Stimulated activated CD4-positive, alpha-beta T cell treated with anti-CD3 and anti-CD28 coated beads, Interleukin-1b, Interleukin-23, amount 100 ng/mL, for 1 hour (primary cell): ENCODE measurements at places on chromosomes 5 and 9.

- DNase-seq: no peak
Observed at GRCh38 chr9:123925819-123926218, 4.1 kb downstream of the DENND1A start.

DNA sequence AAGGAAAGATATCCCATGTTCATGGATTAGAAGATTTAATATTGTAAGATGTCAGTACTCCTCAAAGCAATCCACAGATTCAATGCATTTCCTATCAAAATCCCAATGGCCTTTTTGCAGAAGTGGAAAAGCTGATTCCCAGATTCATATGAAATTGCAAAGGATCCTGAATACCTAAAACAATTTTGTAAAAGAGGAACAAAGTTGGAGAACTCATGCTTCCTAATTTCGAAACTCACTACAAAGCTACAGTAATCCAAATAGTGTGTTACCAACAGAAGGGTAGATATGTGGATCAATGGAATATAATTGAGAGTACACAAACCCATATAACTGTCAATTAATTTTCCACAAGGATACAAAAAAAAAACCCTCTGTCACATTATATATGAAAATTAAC, 154.3 kb upstream of the ZNF618 start:
- DNase-seq: no peak

DNA sequence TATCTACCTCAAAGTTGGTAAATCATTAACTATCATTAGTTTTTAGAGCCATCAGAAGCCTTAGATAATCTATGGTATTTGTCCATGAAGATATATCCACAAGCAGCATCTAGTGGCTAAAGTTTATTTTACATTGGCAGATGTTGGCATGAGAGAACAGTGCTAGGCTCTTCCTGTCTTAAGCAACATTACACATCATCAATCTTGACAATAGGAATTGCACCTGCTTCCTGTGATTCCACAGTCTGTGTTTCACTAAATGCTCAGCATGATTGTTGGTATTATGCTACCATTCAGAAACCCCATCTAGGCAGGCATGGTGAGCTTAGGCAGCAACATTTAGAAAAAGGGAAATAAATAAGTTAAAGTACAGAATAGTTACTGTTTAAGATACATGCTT, 246.6 kb downstream of the SLCO4C1 start:
- DNase-seq: no peak

- DNase-seq: no peak
Observed at GRCh38 chr5:159657298-159657697, 259.0 kb upstream of the ADRA1B start.

- no peak for DNase-seq
Observed at GRCh38 chr5:115507681-115508080, 36.9 kb downstream of the FEM1C start.

DNA sequence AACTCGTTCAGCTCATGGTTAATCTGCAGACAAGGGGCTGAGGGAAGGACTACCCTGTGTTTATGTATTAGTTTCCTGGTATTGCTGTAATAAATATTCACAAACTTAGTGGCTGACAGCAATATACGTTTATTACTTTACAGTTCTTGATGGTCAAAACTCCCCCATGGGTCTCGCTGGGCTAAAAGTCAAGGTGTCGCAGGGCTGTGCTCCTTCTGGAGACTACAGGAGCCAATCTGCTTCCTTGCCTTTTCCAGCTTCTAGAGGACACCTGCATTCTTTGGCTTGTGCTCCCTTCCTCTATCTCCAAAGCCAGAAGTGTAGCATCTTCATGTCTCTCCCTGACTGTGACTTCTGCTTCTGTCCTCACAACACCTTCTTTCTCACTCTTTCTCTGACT, 653.8 kb upstream of the RIOK2 start:
- no peak for DNase-seq

GRCh38 chr9:123796618-123797484, 133.1 kb downstream of the DENND1A start:
- DNase-seq: no peak

DNA sequence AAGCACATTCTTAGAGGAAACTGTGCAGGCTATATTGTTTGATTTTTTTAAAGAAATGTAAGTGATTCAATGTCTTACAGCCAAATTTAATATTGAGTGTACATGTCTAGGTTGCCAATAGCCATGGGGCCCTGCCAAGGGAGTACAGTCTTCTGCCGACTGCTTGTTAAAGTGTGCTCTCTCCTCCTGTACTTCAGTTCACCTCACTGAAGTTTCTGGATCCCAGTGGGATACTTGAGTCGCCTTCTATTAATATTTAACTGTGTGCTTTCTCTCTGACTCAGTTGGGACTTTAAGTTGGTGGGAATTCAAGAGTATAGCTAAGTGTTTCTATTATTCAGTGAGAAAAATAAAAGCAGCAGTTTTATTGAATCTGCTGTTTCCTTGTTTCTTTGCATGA, 44.5 kb upstream of the C5orf47 start:
- DNase-seq: no peak

GRCh38 chr5:3287516-3287915, 308.1 kb upstream of the IRX1 start:
- no peak for DNase-seq

DNA sequence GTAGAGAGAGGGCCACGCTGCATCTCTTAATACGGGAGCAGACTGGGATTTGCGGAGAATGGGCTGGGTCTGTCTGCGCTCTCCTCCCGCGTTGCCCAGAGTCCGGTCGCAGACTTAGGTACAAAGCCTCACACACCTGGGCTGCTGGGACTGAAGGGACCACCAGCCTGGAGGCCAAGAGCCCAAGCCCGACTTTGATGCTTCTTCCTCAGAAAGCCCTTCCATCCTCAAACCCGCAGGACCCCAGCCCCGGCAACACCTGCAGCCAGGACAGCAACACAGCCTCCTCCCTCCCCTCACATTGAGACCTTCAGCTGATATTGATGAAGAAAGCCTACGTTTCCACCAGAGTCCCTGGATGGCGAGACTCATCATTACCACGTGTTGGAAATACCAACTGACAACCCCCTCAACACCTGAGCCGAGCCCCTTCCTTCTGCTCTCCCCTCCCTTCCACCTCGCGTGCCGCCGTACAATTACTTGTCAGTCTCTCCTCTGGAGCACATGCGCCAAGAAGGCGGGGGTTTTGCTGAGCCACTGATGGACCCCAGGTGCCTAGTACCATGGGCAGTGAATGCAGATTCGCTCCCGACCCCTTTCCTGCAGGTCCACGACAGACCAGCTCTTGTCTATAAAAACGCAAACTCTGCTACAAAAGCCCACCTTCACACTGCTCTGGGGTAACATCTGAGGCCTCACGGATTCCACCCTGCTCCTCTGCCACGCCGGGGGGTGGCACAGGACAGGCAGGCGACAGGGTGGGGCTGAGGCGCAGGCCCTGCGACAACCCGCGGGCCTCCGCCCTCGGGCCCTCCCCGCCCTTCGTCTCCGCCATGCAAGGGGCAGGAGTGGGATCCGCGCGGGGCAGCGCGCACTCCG, 841 bp downstream of the ASB6 start:
- no peak for DNase-seq

DNA sequence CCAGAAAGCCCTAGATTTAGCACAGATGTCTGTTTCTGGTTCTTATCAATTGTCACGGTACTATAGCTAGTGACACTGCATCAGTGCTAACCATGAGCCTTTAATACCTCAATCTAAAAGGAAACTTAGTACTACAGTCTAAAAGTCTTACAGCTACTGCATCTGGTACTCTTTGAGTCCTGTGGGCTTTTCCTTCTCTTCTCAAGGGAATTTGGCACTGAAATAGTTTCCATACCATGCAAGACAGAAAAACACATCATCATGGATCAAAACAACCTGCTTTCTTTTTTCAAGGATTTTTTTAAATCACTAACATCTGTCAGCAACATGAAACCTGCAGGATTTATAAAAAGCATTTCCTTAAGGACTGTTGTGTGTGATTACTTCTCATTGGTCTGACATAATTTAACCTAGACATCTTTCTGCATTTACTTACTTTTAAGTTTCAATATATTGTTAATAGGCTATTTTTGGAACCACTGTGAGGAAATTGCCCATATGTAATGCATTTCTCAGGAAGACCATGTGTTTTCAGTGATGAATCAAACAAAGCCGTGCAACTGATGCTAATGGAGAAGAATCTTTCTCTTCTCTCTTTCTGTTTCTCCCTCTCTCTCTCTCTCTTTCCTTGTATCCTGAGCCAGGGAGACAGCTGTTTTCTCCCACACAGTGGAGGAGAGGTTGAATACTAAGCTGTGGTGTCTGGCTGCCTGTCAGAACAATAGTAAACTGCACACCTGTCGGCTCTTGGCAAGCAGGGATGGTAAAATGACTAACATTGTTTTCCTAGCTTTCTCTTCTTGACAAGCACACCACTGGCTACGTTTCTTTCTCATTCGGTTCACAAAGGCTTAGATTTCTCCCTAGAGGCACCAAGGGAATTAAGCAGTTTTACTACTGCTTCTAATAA, 273.4 kb downstream of the CSNK1G3 start:
- DNase-seq: no peak

GRCh38 chr5:175394601-175395000, 49.4 kb downstream of the DRD1 start:
- no peak for DNase-seq

GRCh38 chr5:52668139-52668538, 119.6 kb upstream of the ITGA1 start:
- no peak for DNase-seq

DNA sequence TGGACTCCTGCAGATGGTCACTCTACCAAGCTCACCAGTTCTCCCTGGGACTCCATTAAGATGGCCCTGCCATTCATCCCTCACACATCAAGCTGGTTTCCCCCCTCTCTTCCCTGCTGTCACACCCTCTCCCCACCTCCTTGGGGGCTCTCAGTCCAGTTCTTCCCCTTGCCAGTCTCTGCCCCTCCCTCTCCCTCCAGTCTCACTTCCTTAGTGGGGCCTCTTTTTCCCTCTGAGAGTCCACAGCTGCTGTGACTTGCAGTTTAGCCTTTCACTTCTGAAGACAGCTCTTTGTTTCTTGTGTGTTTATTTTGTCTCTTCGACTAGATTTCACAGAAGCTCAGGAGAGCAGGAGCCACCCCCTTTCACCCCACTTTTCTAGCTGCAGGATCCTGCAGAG, 10.5 kb downstream of the DOCK2 start:
- DNase-seq: no peak

DNA sequence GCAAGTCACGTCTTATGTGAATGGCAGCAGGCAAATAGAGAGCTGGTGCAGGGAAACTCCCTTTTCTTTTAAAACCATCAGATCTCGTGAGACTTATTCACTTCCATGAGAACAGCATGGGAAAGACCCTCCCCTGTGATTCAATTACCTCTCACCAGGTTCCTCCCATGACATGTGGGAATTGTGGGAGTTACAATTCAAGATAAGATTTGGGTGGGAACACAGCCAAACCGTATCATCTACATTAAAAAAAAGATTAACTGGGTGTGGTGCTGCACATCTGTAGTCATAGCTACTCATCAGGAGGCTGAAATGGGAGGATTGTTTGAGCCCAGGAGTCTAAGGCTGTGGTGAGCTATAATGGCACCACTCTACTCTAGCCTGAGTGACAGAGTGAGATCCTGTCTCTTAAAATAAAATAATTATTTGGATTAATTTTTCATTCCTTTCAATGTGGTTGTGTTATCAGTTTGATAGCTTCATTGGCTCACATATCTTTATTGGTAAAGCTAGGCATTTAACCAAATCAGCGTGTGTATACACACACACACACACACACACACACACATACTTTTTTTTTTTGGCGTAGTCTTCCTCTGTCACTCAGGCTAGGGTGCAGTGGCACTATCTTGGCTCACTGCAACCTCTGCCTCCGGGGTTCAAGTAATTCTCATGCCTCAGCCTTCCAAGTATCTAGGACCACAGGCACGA, 21.8 kb downstream of the DENND4C start:
- DNase-seq: no peak

DNA sequence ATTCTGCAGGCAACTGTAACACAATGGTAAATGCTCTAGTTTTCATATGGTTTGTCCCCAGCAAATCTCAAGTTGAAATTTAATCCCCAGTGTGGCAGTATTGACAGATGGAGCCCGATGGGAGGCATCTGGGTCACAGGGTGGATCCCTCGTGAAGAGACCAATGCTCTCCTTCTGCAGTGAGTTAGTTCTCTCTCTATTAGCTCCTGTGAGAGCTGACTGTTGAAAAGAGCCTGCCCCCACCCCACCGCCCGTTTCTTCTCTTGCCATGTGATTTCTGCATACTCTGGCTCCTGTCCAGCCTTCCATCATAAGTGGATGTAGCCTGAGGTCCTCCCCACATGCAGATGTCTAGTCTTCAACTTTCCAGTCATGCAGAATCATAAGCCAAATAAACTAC, 27.0 kb downstream of the IARS1 start:
- no peak for DNase-seq

DNA sequence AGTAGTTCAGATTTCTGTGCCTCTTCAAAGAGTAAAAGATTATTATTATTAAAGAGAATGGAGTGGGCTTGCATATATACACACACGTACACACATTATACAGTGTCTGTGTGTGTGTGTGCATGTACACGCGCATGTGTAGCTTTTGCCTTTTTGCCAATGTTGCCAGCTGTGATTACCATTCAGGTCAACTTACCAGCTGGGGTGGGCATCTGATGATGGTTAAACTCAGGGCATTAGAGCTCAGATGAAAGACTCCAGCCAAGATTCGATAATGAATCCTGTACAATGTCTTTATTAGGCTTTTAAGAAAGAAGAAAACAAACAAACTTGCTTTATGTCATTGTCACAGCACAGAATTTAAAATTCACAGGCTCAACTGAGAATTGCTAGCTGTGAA, 296.5 kb upstream of the DMAC1 start:
- DNase-seq: no peak

DNA sequence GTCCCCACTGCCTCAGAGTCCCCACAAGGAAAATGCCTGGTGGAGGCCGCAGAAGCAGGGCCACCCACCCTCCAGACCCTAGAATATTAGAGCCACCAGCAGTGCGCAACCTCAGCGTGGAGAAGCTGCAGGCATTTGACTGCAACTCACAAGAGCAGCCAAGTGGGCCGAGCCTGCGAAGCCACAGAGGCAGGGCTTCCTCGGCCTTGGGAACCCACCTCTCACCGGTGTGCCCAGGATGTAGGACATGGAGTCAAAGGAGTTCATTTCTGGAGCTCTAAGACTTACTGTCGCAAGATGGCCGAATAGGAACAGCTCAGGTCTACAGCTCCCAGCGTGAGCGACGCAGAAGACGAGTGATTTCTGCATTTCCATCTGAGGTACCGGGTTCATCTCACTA, 397.9 kb upstream of the PIK3R1 start:
- no peak for DNase-seq

- no peak for DNase-seq
Observed at GRCh38 chr9:115079156-115079555, 38.8 kb downstream of the TNC start.
